ENCODE measurements at places on chromosomes 16 and 17.

DNA sequence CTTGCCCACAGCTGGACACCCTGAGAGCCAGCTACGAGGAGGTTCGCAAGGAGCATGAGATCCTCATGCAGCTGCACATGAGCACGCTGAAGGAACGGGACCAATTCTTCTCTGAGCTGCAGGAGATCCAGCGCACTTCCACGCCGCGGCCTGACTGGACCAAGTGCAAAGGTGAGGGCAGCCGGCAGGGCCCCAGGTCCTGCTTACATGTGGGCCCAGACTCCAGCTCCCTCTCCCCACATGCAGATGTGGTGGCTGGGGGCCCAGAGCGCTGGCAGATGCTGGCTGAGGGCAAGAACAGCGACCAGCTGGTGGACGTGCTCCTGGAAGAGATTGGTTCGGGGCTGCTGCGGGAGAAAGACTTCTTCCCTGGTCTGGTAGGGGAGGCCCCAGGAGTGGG, 16.2 kb upstream of the THAP11 start:
- no peak for DNase-seq

DNA sequence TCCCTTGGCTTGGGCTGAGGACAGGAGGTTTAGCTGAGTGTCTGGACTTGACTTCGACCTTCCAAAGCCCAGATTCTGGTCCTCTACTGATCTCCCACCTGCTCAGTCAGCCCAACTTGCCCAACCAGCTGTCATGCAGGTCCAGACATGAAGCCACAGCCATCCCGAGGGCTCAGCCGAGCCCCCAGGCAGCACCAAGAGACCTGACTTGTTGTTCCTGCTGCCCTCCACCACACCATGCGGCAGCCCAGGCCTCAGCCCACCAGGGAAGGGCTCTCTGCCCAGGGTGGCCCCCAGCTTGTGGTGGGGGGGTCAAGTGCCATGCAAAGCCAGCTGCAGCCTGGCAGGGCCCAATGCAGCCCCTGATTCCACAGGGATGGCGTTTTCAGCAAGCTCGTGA, 17.2 kb upstream of the CACNG4 start:
- no peak for DNase-seq

DNA sequence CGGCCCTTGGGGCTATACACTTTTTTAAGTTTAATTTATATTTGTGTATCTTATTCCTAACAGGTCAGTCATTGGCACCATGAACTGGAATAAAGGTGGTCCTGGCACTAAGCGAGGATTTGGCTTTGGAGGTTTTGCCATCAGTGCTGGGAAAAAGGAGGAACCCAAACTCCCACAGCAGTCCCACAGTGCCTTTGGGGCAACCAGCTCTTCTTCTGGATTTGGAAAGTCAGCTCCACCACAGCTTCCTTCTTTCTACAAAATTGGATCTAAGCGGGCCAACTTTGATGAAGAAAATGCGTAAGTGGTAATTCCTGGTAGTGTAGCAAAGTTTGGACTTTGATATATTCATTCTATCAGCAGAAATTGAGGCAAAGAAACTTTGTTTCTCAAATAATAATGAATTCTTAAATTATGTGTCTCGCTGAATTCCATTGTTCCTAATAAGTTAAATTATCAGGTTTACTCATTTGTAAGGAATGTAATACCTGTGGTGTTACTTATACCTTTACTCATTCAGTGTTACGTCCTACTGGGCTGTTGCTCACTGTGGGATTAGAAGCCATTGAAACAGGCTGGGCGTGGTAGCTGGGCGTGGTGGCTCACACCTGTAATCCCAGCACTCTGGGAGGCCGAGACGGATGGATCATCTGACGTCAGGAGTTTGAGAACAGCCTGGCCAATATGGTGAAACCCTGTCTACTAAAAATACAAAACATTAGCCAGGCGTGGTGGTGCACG, 13.2 kb downstream of the DDX42 start:
- DNase-seq = no peak

DNA sequence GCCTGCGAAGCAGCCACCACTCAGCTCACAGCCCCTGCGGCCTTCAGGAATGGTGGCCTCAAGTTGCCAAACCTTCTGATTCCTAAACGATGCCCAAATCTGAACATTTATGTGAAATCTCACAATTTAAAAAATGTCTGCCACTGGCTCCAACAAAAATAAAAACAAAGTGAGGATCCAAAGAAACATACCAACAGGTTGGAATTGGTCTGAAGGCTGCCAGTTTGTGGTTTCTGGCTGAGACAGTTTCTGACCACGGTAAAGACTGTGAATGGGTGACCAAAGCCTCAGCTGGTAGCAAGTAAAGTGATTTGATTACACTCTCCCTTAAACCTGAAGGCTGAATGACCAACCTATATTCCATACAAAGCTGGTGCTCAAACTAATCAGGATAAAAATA, 24.9 kb downstream of the LITAFD start:
- DNase-seq = no peak

GRCh38 chr17:45824475-45824874, 20.2 kb upstream of the SPPL2C start:
- no peak for DNase-seq

- no peak for DNase-seq
Measured at GRCh38 chr17:7479213-7480088, at the start of gene ZBTB4. Gene ZBTB4 (minus strand): TSS chr17:7479631. CDS start chr17:7466801, 12,830 bp downstream.

- DNase-seq = no peak
Measured at GRCh38 chr17:33239702-33240101, 53.4 kb downstream of the ASIC2 start.

- DNase-seq = no peak
Measured at GRCh38 chr16:11796227-11797165, 562 bp downstream of the ZC3H7A start.

- DNase-seq = no peak
Measured at GRCh38 chr17:61382796-61383688, 16.6 kb upstream of the TBX2 start.

DNA sequence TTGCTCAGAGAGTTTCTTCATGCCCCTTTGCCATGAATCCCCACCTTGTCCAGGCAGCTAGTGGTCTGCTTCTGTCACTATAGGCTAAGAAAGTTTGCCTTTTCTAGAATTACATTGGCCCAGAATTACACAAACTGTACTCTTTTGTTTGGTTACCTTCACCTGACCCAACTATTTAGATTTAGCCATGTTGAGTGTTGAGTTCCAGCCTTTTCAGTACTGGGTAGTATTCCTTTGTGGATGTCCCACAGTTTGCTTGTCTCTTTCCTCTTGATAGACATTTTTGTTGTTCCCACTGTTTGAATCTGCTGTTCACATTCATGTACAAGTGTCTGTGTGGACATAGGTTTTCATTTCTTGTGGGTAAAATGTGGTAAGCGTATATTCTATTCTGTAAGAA, 22.3 kb downstream of the USP10 start:
- DNase-seq = no peak

DNA sequence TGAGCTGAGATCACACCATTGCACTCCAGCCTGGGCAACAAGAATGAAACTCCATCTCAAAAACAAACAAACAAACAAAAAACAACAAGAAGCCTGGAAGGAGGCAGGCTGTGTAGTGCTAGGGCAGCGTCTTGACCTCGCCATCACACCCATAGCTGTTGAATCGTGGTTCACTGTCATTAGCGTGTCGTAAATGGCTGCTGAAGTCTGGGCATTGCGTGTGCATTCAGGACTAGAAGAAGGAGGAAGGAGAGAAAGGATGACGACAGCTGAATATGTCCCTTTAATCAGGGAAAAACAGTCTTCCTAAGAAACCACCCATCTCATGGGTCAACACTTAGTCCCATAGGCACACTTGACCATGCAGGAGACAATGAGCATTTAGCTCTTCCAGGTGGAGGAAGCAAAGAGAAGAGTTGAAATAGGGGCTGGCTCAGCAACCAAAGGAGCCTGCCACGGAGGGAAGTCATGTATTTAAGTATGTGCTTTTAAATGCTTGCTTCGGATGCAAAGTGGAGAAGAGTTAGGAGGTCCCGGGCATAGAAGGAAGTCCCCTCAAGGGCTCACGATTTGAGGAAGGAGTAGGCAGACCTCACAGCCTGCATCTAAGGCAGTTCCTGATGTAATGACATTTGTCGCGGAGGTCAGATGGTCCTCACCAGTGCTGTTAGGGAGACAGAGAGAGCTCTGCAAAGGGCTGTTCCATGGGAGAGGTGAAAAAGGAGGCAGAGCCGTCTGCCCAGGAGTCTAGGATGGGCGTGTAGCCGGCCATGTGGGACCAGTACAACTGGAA, 8.8 kb downstream of the PRSS22 start:
- no peak for DNase-seq

- no peak for DNase-seq
Measured at GRCh38 chr16:80594756-80595155, 54.0 kb downstream of the DYNLRB2 start.

DNA sequence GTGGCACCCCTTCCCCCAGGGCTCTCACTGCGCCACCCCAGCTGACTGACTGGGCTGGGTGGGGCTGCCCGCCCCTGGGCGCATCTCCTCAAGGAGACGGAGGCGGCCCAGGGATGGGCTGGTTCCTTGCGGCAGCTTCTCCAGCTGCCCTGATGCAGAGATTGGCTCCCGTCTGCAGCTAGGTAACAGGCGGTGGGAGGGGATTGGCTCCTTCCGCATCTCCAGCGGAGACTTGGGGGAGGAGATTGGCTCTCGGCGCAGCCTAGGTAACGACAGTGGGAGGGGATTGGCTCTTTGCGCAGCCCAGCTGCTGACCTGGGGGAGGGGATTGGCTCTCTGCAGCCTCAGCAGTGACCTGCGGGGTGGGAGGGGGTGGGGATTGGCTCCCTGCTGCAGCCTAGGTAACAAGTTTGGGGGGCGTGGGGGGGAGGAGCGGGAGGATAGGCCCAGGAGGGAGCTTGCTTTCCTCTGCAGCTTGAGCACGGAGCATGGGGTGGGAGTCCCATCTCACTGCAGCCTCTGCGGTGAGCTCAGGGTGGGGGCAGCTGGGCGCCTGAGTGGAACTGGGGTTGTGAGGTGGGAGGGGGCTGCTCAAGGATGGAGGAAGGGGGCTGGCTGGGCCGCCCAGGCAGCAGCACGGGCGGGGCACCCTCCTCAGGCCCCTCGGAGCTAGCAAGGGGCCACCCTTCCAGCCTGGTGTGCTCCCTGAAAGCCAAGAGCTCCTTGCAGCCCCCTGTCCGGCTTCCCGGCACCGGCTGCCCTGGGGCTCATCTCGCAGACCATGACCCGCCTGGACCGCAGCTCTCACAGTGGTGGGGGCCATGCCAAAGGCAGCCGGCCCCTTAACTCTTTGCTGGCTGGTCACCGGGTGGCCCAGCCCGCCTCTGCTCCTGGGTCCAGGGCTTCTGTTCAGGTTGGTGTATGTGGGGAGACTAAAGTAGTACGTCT, 6.4 kb downstream of the NFE2L1 start:
- peak; percentile 82 for DNase-seq

- no peak for DNase-seq
Measured at GRCh38 chr17:44781551-44782325, 22.9 kb downstream of the ADAM11 start.

DNA sequence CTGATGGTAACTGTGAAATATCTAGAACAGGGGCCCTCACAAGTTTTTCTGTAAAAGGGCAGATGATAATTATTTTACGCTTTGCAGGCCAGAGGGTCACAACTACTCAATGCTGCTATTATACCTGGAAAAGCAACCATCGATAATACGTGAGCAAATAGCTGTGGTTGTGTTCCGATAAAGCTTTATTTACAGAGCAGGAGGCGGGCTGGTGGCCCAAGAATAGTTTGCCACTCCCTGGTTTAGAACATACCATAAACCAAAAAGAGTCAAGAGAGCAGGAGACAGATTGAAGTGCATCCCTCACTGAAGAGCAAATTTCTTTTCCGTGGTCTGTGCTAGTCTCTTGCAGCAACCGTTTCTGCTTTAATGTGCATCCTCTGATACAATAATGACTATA, 77.9 kb upstream of the DYNLRB2 start:
- DNase-seq = no peak

DNA sequence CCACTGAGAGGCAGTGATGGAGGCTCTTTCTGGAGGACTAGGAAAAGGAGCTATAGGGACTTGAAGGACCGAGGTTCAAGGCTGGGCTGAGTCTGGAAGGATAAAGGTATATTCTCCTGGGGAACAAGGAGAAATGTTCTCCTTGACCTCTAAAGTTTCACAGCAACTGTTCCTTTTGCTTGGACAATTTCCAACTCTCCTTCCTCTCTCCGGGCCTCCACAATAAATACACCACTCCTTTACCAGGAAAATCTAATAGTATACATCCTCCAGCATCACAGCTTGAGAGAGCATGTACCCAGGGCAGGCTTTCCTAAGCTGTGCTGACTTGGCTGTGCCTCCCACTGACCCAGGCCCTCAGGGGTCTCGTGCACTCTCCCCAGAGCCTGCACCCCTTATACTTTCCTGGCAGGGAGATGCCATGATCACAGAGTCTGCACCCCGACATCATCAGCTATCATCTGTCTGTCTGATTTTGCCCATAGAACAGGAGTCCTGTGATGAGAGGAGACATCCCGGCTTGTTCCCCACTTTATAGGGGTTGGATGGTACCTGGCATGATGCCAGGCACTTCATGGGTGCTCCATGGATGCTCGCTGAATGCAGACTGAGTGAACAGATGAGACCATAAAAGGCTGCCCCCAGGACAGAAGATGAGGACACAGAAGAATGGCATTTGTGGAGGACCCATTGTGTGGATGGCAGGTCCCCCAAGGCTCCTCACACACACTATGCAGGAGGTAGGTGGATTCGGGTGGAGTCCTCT, 582.6 kb upstream of the CDH5 start:
- DNase-seq = no peak

DNA sequence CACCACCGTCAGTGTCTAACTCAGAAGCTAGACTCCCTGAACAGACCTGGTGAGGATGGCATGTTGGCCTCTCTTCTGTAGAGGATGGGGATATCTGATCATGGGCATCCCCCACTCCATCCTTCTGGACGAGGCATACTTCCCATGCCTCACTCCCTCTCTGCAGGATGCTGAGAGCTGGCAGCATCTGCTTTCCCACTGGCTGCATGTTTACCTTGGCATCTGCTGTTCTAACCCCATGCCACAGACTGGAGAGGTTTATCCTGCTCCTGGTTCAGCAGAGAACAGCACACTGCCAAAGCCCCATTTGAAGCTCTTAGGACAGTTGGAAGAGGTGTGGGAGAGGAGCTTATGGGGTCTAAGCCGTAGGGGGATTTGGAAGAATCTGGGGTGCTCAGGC, 46.0 kb downstream of the YPEL2 start:
- DNase-seq = no peak

- no peak for DNase-seq
Measured at GRCh38 chr17:16474012-16474725, 17.8 kb downstream of the LRRC75A start.

All from NCI-H1417 treated with DMSO at 0.1 percent for 48 hours (cell line).